ENCODE measurements at places on chromosomes 7 and 10.

DNA sequence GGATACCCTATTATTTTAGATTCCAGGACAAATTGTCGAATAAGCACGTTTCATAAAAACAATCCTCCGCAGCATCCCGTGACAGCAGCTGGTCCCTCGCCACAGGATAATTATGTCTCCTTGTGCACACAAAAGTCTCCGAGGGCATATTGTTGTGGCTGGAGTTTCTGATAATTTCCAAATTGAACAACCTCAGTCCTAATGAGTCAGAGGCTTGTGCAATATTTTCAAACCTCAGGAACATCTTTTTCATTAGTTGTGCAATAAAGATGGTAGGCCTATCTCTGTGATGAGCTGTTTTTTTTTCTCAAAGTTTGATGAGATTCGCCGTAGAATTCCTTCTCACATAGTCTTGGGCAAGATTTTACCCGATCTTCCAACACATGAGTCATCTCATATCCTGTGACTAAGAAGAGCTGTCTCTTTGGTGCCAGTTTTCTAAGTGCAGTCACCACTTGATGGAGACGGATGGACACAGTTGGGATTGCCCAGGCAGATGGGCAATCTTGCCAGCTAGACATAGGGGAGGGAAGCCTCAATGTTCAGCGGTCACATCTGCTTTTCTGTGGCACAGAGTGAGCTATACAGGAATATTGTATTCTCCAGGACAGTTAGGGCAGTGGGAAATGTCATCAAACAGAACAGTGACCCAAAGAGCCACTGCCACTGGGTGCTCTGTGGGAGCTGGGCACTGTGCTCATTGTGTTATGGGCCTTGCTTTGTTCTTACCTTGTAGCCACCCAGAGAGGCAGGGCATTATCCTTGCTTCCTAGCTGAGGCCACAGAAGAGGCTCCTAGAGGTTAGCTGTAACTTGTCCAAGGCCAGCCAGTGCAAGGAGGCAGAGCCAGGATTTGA lies 7.8 kb downstream of the HTRA1 start:
- peak; percentile 69 for DNase-seq

GRCh38 chr10:70738006-70738760 lies 47.0 kb downstream of the TBATA start:
- peak; percentile 27 for DNase-seq

GRCh38 chr10:34647160-34647559 lies 167.9 kb downstream of the PARD3 start:
- DNase-seq, result no peak

DNA sequence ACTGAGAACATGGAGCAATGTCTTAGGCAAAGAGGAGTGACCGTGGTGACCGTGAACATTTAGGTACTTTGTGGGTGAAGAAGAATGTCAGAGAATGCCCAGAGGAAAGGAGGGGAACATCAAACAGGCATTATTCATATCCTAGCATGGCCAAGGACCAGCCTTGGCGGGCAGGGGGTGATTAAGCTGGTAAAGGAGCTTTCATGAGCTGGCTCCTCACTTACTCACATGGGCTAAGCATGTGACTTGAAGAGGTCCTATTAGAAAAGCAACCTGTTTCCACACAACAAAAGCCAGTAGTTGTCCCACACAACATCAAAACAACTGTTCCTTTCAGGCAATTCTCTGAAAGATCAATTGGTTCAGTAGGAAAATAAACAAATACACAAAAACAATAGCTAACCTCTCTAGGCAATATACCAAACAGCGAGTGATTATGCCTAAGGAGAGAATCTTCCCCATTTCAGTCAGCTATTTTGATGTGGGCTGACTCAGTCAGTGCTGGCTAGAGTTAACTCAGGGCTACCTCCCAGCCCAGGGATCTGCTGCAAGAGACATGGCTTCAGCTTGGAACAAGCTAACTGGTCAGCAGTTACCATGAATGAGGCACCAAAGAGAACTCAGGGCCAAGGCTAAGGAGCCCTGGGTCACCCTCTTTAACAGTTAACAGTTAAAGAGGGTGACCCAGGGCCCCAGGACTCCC lies 283.5 kb downstream of the ARHGAP12 start:
- no peak for DNase-seq
